ENCODE measurements at places on chromosomes 12 and 14.

- H3K4me3 ChIP-seq = no peak overlapping the region
- no peak for DNase-seq
- H3K27ac ChIP-seq = no peak overlapping the region
- H3K4me1 ChIP-seq = peaks cover 7% of the 10 kb centered on the region
Observed at GRCh38 chr12:46108721-46109120, 118.3 kb upstream of the SCAF11 start.

DNA sequence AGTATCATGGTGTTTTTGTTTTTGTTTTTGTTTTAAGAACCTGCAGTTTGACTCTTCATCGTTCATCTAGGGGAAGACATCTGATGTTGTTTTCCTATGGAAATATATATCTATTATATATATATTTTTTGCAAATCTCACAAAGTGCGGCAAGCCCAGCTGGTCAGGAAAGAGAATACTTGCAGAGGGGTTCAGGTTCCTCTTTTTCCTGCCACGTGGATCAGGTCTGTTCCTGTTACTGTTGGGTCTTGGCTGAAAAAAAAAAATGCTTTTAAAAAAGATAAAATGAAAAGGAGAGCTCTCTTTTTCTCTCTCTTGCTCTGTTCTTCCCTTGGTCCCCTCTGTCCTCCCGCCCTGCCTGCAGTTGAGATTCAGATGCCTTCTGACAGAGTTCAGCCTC, 179.4 kb upstream of the BCL2L14 start:
- no peak for DNase-seq
- H3K27me3 ChIP-seq = no peaks in the 10 kb centered on the region
- H3K36me3 ChIP-seq = peaks cover 8% of the 10 kb centered on the region
- peaks cover 4% of the 10 kb centered on the region for H3K4me1 ChIP-seq
- H3K27ac ChIP-seq = no peak overlapping the region

- peaks cover 37% of the 10 kb centered on the region for H3K4me1 ChIP-seq
- H3K4me3 ChIP-seq = peak overlapping the region; percentile 95
- H3K27me3 ChIP-seq = no peaks in the 10 kb centered on the region
- H3K36me3 ChIP-seq = no peaks in the 10 kb centered on the region
- no peak for DNase-seq
Observed at GRCh38 chr12:106138357-106138632, 459 bp downstream of the NUAK1 start.

GRCh38 chr12:128959901-128960300, 106.6 kb downstream of the GLT1D1 start:
- H3K4me3 ChIP-seq = no peak overlapping the region
- no peaks in the 10 kb centered on the region for H3K4me1 ChIP-seq
- no peak for DNase-seq
- H3K27ac ChIP-seq = no peak overlapping the region

DNA sequence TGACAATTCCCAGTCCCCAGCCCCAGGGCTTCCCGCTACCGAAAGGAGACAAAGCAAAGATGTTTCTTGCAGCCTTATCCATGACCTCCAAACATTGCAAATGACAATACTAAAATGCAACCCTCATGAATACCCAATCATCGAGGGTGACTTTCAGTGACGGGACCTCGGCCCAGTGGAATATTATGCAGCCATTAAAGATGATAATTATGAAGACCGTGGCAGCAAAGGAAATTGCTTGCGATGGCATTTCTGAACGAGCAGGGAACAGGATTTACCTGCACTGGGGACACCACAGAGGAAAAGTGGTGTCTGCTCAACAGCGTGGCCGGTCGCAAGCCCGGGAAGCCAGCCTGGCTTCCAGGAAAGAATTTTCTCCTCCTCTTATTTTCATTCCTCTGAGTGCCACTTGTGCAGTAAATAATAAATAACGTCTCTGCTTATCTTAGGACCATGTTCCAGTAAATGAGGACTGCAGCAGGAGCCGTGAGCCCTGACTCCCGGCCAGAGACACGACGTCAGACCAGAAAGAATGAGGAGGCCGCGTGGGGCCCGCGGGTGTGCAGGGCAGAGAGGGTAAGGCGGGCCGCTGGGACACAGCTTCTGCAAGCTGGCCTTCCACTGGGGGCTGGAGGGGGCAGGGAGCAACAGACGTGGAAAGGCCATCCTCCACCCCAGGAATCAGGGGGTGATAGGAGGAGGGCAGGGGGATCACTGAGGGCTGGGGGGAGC, 6.6 kb downstream of the C14orf180 start:
- H3K27ac ChIP-seq = no peak overlapping the region
- no peaks in the 10 kb centered on the region for H3K4me1 ChIP-seq
- no peak overlapping the region for H3K4me3 ChIP-seq
- peaks cover 82% of the 10 kb centered on the region for H3K27me3 ChIP-seq

DNA sequence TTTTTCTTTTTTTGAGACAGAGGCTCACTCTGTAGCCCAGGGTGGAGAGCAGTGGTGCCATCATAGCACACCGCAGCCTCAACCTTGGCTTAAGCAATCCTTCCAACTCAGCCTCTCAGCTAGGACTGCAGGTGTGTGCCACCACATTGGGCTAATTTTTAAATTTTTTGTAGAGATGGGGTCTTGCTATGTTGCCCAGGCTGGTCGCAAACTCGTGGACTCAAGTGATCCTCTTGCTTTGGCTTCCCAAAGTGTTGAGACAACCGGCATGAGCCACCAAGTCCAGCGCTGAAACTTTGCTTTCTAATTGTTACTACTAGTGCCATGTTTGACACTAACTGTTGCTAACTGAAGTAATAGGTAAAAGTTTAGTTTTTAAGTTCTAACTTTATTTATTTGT, 8.0 kb downstream of the RNF10 start:
- no peak overlapping the region for H3K4me3 ChIP-seq
- peaks cover 51% of the 10 kb centered on the region for H3K36me3 ChIP-seq
- H3K4me1 ChIP-seq = peaks cover 48% of the 10 kb centered on the region
- DNase-seq = no peak

GRCh38 chr14:24868389-24868788, 181.6 kb downstream of the STXBP6 start:
- H3K27me3 ChIP-seq = peaks cover 4% of the 10 kb centered on the region
- H3K4me3 ChIP-seq = no peak overlapping the region
- no peaks in the 10 kb centered on the region for H3K4me1 ChIP-seq

DNA sequence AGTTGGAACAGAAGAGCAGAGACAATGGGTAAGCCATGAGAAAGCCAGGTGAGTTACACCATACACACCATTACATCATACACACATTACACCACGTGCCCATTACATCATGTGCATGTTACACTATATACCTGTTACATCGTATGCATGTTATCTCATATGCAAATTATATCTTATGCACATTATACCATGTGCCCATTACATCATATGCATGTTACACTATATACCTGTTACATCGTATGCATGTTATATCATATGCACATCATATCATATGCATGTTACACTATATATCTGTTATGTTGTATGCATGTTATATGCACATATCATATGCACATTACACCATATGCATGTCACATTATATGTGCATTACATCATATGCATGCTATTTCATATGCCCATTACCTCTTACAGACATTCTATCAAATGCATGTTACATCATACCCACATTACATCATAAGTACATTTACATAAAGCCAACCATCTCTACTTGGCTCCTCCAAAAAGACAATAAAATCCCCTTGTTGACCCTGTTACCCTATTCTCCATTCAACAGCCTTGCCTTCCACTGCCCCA, 207.2 kb downstream of the KSR2 start:
- no peaks in the 10 kb centered on the region for H3K4me1 ChIP-seq
- no peaks in the 10 kb centered on the region for H3K27me3 ChIP-seq
- no peaks in the 10 kb centered on the region for H3K36me3 ChIP-seq
- no peak for DNase-seq
- H3K4me3 ChIP-seq = no peak overlapping the region

DNA sequence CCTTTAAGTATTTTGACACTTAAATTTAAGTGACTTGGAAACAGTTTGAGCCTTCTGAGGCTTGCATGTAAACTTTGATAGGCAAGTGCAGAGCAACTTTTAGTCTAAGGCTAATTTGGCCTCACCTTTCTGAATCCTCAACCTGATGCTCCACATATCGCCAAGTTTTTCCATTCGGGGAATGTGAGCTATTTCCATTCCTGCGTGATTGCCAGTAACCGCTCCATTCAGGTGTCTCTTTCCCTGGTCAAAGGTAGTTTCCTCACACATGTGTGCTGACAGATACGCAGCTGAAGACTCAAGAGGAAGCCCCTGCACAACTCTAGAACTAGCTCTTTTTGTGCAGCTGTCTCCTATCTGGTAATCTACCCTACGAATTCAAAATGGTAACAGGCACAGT, 25.4 kb upstream of the FUT8 start:
- no peak overlapping the region for H3K27ac ChIP-seq
- no peaks in the 10 kb centered on the region for H3K27me3 ChIP-seq

DNA sequence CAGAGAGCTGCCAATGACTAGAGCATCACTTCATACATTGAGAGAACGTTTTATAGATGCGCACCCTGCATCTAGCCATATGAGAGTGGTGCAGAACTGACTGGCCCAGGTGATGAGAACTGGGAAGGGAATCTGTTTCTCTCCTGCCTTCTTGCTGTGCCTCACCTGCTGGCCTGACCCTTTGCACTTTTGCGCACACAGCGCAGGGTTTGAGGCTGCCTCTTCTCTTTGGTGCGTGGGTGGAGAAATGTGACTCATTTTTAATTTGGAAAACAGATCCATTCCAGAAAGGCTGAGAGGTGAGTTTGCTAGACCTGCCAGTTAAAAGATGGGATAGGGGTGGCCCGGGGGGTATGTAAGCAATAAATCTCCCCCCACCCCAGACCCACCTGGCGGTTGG, 453 bp upstream of the ESRRB start:
- DNase-seq = no peak
- H3K36me3 ChIP-seq = no peaks in the 10 kb centered on the region
- peaks cover 73% of the 10 kb centered on the region for H3K27me3 ChIP-seq

DNA sequence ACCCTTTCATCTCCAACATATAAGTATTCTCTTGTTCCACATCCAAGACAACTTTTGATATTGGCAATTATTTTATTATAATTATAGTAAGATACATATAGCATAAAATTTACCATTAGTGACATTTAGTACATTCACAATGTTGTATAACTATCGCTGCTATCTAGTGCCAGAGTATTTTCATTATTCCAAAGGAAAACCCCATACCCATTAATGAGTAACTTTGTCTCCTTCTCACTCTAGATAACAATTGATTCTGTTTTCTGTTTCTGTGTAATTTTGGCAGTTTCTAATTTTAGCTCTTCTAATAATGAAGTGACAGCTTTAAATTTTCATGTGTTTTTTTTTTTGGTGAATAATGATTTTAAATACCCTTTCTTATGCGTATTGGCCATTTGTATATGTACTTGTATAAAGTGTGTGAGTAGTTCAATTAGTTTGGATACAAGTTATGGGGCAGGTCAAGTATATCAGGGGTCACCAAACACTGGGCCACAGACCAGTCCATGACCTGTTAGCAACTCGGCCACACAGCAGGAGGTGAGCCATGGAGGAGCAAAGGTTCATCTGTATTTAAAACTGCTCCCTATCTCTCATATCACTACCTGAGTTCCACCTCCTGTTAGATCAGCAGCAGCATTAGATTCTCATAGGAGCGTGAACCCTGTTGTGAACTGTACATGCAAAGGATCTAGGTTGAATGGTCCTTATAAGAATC, 97.2 kb upstream of the SYT1 start:
- H3K4me1 ChIP-seq = no peaks in the 10 kb centered on the region
- no peak overlapping the region for H3K27ac ChIP-seq
- no peak for DNase-seq
- no peaks in the 10 kb centered on the region for H3K27me3 ChIP-seq

GRCh38 chr12:94592080-94592479, 58.3 kb downstream of the TMCC3 start:
- DNase-seq = no peak
- H3K27ac ChIP-seq = peak overlapping the region; percentile 73
- no peak overlapping the region for H3K4me3 ChIP-seq

- H3K4me3 ChIP-seq = no peak overlapping the region
- no peaks in the 10 kb centered on the region for H3K4me1 ChIP-seq
- H3K36me3 ChIP-seq = no peaks in the 10 kb centered on the region
- peak; percentile 73 for DNase-seq
- no peak overlapping the region for H3K27ac ChIP-seq
Observed at GRCh38 chr14:105056303-105056831, 8.9 kb downstream of the GPR132 start.

DNA sequence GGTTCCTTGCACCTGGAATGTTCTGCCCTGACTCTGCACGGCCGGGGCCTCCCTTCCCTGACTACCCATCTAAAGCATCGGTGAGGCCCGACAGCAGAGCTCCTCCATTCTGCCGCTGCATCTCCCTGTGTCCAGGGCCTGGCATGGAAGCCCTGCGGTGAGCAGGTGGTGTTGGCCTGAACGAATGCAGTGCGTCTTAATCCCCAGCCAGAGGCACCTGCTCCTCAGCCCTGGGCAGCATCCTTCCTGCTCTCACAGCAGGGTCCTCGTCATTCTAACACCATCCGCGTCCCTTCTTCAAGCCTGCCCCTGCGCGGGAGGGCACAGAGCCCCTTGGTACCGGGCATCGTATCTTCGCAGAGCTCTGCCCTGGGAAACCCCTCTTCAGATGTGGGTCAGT, 15.4 kb downstream of the BEGAIN start:
- no peak overlapping the region for H3K4me3 ChIP-seq
- H3K36me3 ChIP-seq = no peaks in the 10 kb centered on the region
- no peak overlapping the region for H3K27ac ChIP-seq
- DNase-seq = no peak

- H3K27me3 ChIP-seq = no peaks in the 10 kb centered on the region
- H3K27ac ChIP-seq = no peak overlapping the region
- no peak overlapping the region for H3K4me3 ChIP-seq
- H3K36me3 ChIP-seq = peaks cover 95% of the 10 kb centered on the region
- no peak for DNase-seq
- no peaks in the 10 kb centered on the region for H3K4me1 ChIP-seq
Observed at GRCh38 chr14:102969060-102969791, 46.8 kb downstream of the AMN start.

DNA sequence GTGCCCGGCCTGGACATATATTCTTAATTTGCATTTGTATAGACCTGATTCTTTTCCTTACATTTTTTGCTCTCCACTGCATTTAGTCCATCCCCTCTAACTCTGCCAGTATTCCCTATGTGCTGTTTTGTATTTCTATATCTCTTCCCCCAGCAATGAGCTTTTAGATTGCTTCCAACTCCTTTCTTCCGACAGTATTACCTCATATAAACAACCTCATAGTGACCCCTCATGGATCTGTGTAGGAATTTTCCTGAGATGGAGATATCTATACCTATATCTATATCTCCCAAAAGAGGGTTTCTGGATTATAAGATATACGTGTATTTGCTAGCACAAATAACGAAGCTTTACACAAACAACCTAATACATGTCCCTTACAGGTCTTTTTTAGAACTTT, 161.9 kb downstream of the CRADD start:
- DNase-seq = no peak
- no peaks in the 10 kb centered on the region for H3K27me3 ChIP-seq
- H3K36me3 ChIP-seq = no peaks in the 10 kb centered on the region

GRCh38 chr12:2409656-2410265, 357.0 kb downstream of the CACNA1C start:
- no peak overlapping the region for H3K27ac ChIP-seq
- H3K36me3 ChIP-seq = no peaks in the 10 kb centered on the region
- DNase-seq = peak; percentile 49
- H3K4me1 ChIP-seq = no peaks in the 10 kb centered on the region
- H3K27me3 ChIP-seq = peaks cover 20% of the 10 kb centered on the region

- no peaks in the 10 kb centered on the region for H3K27me3 ChIP-seq
- no peaks in the 10 kb centered on the region for H3K4me1 ChIP-seq
- no peaks in the 10 kb centered on the region for H3K36me3 ChIP-seq
- H3K4me3 ChIP-seq = no peak overlapping the region
Observed at GRCh38 chr12:28905220-28905955, 243.7 kb upstream of the FAR2 start.
